ENCODE measurements at places on chromosomes 16 and 17.

GRCh38 chr17:71187145-71187878 is 933.5 kb upstream of the SOX9 start:
- no peak for DNase-seq

- peak; percentile 38 for DNase-seq
These were observed 1.5 kb downstream of the CACNA1H start for GRCh38 chr16:1154291-1154886.

DNA sequence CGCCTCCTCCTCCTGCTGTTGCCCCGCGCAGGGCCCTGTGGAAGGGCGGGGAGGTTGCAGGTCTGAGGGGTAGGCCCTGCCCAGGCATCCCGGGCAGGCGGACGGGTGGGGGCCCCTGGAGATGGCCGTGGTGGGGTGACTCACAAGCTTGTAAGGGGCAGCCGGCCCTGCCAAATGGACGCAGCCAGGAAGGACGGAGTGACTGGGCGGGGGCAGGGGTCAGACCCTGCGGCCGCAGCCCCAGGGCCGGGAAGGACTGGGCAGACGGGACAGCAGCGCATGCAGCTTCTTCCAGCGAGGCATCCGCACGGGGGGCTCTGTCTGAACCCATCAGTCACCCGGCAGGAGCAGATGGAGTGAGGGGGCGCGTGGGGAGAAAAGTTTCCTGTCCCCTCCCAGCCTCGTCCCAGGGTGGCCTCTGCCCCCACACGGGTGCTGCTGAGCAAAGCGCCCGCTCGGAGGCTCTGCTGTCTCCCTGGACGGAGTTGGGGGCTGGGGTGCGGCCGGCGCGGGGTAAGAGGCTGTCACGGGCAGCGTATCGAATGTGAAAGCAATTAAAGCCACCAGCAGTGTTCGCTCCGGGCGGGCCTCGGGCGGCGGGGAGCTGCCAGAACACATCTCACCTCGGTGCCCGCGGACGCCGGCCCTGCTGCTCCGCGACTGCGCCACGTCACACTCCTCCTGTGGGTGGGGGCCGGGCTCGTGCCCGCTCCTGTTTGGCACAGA is 5.4 kb upstream of the PRR35 start:
- DNase-seq, result peak; percentile 50

- DNase-seq, result no peak
These were observed 8.0 kb upstream of the HES7 start for GRCh38 chr17:8131844-8132441.

DNA sequence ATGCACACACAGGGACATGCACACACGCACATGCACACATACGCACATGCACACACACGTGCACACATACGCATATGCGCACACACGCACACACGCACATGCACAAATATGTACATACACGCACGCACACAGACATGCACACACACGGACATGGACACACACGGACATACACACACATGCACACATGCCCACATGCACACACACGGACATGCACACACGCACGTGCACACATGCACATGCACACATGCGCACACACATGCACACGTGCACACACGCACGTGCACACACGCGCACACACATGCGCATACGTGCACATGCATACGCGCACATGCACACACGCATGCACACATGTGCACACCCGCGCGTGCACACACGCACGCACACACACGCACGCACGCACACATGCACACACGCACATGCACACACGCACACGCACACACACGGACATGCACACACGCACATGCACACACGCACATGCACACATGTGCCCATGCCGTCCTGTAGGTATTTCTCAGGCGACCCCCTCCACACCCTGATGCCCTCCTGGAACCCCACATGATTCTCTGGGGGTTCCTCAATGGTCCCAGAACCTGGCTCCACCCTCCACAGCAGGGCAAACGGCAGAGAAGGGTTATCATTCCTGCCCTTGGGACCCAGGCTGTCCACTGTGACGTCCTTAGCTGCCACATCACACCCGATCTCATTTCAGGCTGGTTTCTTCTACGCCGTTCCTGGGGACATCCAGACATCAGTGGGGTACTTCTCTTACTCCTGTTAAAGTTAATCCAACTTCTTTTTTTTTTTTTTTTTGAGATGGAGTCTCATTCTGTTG is 9.6 kb upstream of the RBFOX3 start:
- DNase-seq, result no peak

GRCh38 chr17:28974451-28974850 is 23.1 kb upstream of the PHF12 start:
- DNase-seq, result no peak

DNA sequence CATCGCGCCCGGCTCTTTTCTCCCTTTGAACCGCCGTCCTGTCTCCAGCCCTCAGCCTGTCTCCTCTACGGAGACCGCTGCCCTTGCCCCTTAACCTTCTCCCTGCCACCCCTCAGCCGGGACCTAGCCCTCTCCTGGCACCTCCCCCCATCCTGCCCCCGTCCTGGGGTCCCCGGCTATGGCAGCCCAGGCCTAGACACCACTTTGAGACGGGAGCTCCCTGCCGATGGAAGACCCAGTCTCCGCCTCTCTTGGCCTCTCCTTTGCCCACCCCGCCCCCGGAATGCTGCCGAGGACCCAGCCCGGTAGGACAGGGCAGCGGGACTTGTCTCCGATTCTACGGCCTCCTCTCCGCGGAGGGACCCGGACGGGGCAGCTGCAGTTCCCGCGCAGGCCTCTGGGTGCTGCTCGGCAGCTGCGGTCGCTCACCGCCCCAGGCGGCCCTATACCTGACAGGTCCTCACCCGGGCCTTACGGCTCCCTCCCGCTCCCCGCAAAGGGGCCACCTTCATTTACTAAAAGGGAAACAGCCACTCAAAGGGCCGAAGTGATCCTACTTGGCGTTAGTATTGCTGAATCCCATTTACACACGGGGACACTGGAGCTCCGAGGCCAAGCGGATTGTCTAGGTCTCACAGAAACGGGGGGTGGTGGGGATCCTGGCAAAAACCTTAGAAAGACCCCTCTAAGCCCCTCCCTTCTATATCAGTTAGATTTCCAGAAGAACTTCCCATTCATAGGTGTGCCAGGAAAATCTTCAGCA is 32.6 kb upstream of the TAC4 start:
- peak; percentile 93 for DNase-seq

DNA sequence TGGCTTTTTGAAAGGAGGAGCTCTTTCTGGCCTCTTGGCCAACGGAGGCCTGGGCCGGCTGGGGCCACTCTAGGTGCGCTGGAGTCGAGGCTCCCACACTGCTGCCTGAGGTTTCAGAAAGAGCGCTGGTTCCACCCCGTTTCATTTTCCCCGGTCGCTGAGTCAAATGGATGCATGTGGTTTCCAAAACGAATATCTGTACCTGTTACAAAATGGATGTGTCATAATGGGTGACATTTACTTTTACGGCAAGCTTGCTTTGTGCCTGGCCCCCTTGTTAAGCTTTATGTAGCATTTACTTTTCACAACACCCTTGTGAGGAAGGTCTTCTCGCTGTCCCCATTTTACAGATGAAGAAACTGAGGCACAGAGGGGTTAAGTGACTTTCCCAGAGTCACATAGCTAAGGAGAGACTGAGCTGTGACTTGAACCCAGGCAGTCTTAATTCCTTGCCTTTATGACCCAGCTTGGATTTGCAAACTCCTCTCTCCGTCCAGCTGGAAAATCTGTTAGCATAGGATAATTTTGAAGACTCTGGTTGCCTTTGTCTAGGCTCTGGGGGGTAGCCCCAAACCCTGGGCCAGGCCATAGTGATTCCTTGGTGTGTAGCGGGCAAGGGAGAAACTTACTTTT is 10.6 kb downstream of the KSR1 start:
- no peak for DNase-seq

DNA sequence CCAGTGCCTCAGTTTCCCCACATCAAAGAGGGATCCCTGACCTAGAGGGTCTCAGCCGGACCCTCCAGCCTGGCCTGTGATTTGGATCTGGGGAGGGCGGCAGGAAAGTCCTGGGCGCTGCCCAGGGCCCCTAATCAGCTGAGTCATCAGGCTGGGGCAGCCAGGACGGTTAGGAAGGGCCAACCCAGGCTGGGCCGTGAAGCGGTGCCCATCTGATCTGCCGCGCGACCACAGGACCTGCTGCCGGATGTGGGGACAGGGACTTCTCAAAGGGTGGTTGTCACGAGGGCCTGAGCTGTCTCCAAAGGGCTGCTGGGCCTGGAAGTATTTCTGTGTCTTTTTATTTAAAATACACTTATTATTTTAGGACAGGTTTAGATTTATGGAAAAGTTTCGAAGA is 4.4 kb downstream of the TPSAB1 start:
- no peak for DNase-seq

DNA sequence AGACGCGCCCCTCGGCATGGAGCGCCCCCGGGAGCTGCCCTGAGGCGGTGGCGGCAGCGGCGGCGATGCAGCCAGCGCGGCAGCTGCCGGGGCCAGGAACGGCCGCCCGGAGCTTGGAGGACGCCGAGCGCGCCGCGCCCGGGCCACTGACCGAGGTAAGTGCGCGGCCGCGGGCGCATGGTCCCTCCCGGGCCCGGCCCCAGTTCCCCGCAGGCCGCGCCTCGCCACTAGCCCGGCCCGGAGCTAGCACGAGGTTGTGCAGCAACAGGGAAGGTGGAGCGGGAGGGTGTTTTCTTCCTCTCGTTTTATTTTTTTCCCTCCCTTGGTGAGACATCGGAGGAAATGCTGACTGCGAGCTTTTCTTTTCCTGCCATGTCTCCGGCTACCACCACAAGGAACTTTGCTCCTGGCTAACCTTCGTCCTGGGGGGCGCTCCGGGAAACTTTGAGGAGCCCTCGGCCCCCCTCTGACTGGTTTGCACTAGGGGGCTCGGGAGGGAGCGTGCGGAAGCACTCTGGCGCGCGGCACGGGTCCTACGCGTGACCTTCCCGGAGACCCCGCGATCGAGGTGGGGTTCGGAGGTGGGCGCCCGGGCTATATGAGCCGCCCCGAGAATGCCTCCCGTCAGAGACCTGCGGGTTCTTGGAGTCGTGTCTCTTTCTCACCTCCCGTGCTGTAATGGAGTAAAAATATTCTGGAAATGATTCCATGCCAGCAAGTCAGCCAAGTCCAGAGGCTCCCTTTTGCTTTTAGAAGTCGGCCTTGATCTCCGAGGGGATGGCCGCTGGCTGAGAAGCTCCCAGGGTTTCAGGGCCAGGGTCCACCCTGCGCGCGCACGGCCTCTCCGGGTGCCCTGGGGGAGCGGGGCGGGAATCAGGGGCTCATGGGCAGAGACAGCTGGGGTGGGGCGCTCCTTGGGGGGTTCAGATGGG is 868 bp downstream of the KCNJ12 start:
- DNase-seq, result peak; percentile 61

DNA sequence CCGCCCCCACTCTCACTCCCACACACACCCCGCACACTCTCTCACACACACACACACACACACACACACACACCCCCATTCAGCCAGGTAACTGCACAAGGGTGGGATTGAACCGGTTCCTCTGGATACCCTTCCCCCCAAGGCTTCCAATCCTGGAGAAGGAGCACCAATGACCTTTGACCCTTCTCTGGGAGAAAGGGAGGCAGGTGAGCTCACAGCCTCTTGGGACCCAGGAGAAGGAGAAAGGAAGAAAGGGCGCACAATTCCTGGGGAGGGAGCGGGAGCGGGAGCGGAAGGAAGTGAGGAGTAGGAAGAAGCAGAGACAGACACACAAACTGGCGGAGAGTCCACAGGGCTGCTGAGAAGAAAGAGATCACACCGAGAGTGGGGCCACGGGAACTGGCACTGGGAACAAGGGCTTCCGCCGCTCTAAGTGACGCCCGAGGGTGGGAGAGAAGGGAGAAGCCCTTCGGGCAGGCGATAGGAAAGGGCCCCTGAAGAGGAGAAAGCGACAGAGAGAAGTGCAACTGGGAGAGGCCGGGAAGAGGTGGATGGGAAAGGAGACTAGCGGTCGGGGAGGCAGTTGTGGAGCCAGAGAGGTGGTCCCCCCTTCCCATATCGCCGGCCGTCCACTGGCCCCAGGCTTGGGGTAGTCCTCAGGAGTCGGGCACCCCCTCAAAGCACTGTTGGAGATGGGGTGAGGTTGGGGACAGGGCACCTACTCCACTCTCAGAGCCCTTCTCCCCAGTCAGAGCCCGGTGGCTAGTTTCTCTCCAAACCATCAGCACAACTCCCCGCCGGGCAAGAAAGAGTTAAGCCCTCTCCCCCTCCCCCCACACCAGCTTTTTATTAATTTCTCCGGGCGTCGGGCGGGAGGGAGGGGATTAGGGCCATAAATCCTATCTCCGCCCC is 1.3 kb downstream of the SAMD14 start:
- DNase-seq, result peak; percentile 30

GRCh38 chr17:55430541-55431288 is 9.1 kb upstream of the MMD start:
- DNase-seq, result no peak

GRCh38 chr17:39527220-39527813 is 66.0 kb downstream of the CDK12 start:
- no peak for DNase-seq

- DNase-seq, result peak; percentile 9
These were observed 356.4 kb upstream of the TOM1L1 start for GRCh38 chr17:54544249-54544648.

DNA sequence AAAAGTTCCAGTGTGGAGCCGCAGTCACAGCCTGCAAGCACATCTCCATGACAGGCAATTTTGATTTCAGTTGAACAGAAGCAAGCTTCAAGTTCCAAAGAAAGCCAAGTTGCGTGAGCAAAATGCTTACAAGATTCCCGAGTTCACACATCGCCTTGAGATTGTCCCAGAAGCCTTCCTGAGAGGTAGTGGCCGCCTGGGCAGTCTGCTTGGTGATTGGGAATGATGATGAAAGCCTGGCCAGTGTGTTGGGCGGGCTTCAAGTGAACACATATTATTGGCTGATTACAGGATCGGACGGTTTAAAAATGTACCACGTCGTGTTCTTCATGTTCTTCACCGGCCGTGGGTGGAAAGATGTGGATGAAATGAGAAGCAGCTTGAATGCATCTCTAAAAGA is 185.5 kb downstream of the FOXL1 start:
- DNase-seq, result no peak

DNA sequence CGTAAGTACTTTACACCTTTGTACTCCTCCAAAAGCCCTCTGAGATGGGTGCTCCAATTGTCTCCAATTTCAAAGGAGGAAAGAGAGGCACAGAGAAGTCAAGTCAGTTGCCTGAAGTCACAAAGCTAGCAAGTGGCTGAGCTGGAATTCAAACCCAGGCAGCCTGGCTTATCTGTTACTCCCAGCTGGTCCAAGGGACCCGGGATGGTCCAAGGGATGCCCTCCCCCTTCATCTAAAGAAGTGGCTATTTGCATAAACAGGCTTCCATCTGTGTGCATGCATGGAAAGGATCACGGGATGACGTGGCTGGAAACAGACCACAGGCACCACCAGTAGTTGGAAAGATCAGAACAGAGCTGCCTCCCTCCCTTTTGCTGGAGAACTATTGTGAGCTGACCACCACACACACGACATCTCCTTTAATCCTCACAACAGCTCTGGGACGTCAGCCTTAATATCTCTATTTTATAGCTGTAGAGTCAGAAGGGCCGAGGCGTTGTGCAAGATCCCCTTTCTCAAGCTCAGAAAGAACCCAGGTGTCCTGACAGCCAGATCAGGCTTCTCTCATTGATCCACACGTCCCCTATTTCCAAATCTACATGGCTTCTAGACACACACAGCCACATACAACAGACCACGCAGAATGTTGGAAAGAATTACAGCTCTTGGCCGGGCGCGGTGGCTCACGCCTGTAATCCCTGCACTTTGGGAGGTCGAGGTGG is 10.9 kb upstream of the COL1A1 start:
- no peak for DNase-seq

GRCh38 chr17:37726248-37726647 is 18.6 kb downstream of the HNF1B start:
- DNase-seq, result no peak
